AG04450 (cell line): ENCODE measurements at places on chromosomes 16 and 17. TPM values are rescaled to one million over a fixed set of nuclear protein-coding genes. Genes with fewer than 3 reads are reported as not detected.

The CNGB1 gene
- not detected in 2 replicates for polyA plus RNA-seq

The KCNJ2 gene
- 1.7 and 2.4 TPM in 2 replicates for polyA plus RNA-seq

The CHST6 gene
- polyA plus RNA-seq: 0.07 and 0.12 TPM in 2 replicates

The TEKT1 gene
- not detected in 2 replicates for polyA plus RNA-seq

The CRISPLD2 gene
- 91.5 and 103 TPM in 2 replicates for polyA plus RNA-seq

The SUPT6H gene
- polyA plus RNA-seq: 41.0 and 52.2 TPM in 2 replicates

The CDT1 gene
- 1.2 and 2.4 TPM in 2 replicates for polyA plus RNA-seq

The NKD1 gene
- polyA plus RNA-seq: not detected in 2 replicates

The SULT1A3 gene
- 7.3 and 8.5 TPM in 2 replicates for polyA plus RNA-seq

The CCL16 gene
- not detected in 2 replicates for polyA plus RNA-seq

The CACNG1 gene
- not detected in 2 replicates for polyA plus RNA-seq

The ANKRD40CL gene
- polyA plus RNA-seq: not detected in 2 replicates

The ACSM2A gene
- not detected in 2 replicates for polyA plus RNA-seq

The ZNF75A gene
- polyA plus RNA-seq: 15.9 and 20.3 TPM in 2 replicates

The GPRC5C gene
- 0.14 TPM in 1 of 2 replicates, not detected in the other for polyA plus RNA-seq

The ARHGAP44 gene
- 0.83 and 1.3 TPM in 2 replicates for polyA plus RNA-seq

The CDRT4 gene
- polyA plus RNA-seq: 4.1 and 5.0 TPM in 2 replicates

The ITGAD gene
- not detected in 2 replicates for polyA plus RNA-seq

The SOX8 gene
- polyA plus RNA-seq: 0.04 TPM in 1 of 2 replicates, not detected in the other

The PRSS21 gene
- 0.17 and 0.47 TPM in 2 replicates for polyA plus RNA-seq

The RNF222 gene
- polyA plus RNA-seq: not detected in 2 replicates

The SCARF1 gene
- polyA plus RNA-seq: 0.17 and 0.20 TPM in 2 replicates

The RNF43 gene
- polyA plus RNA-seq: not detected in 2 replicates

The MT1H gene
- not detected in 2 replicates for polyA plus RNA-seq

The CCDC43 gene
- polyA plus RNA-seq: 13.4 and 18.0 TPM in 2 replicates

The G6PC1 gene
- not detected in 2 replicates for polyA plus RNA-seq

The SPAG7 gene
- 71.0 and 71.1 TPM in 2 replicates for polyA plus RNA-seq

The PRRT2 gene
- 5.7 and 6.1 TPM in 2 replicates for polyA plus RNA-seq

The TSR1 gene
- 15.1 and 15.5 TPM in 2 replicates for polyA plus RNA-seq

The CTRB1 gene
- not detected in 2 replicates for polyA plus RNA-seq

The PRAC1 gene
- polyA plus RNA-seq: not detected in 2 replicates

The KRTAP1-5 gene
- polyA plus RNA-seq: 16.9 and 20.2 TPM in 2 replicates

The MYLK3 gene
- 0.09 and 0.11 TPM in 2 replicates for polyA plus RNA-seq

The ZNF629 gene
- 5.1 and 8.0 TPM in 2 replicates for polyA plus RNA-seq

The TERB1 gene
- polyA plus RNA-seq: not detected in 2 replicates

The PPP1R27 gene
- polyA plus RNA-seq: not detected in 2 replicates

The MCRIP2 gene
- polyA plus RNA-seq: 6.7 and 10.8 TPM in 2 replicates

The GRAP gene
- polyA plus RNA-seq: 0.04 and 0.15 TPM in 2 replicates

The HSPB9 gene
- polyA plus RNA-seq: not detected in 2 replicates

The LRRC37A gene
- polyA plus RNA-seq: 0.97 and 1.2 TPM in 2 replicates

The RAMP2 gene
- 1.4 and 1.7 TPM in 2 replicates for polyA plus RNA-seq

The TBC1D3G gene
- not detected in 2 replicates for polyA plus RNA-seq

The ABCC12 gene
- not detected in 2 replicates for polyA plus RNA-seq

The CACNB1 gene
- 3.2 and 3.7 TPM in 2 replicates for polyA plus RNA-seq

The KLHL10 gene
- polyA plus RNA-seq: 0.06 TPM in 2 replicates

The C17orf100 gene
- polyA plus RNA-seq: 1.8 and 1.9 TPM in 2 replicates

The TBC1D28 gene
- not detected in 2 replicates for polyA plus RNA-seq

The ARL6IP1 gene
- 129 and 155 TPM in 2 replicates for polyA plus RNA-seq

The PRAC2 gene
- not detected in 2 replicates for polyA plus RNA-seq

The PIMREG gene
- polyA plus RNA-seq: 7.0 and 7.7 TPM in 2 replicates
